ENCODE measurements at places on chromosomes 5 and 9. TPM values are rescaled to one million over a fixed set of nuclear protein-coding genes. Genes with fewer than 3 reads are reported as not detected.

The STKLD1 gene
- 1.5 TPM for polyA plus RNA-seq

The ARSI gene
- not detected for polyA plus RNA-seq

The TPRN gene
- polyA plus RNA-seq = 12.0 TPM

The NR2F1-AS1 gene
- 2.9 TPM for polyA plus RNA-seq

The UBE2D2 gene
- polyA plus RNA-seq = 106 TPM

The HTR4 gene
- polyA plus RNA-seq = not detected

The CTNND2 gene
- polyA plus RNA-seq = 4.6 TPM

The N4BP3 gene
- 3.4 TPM for polyA plus RNA-seq

The ITK gene
- 0.20 TPM for polyA plus RNA-seq

The ZFP2 gene
- polyA plus RNA-seq = 2.1 TPM

The OBP2B gene
- polyA plus RNA-seq = not detected

The AFAP1L1 gene
- polyA plus RNA-seq = 35.9 TPM

The GABBR2 gene
- polyA plus RNA-seq = under 0.01 TPM

The UNC5A gene
- polyA plus RNA-seq = not detected

The STING1 gene
- 19.7 TPM for polyA plus RNA-seq

The MSANTD3 gene
- polyA plus RNA-seq = 12.1 TPM

The PCDHB16 gene
- polyA plus RNA-seq = 1.4 TPM

The PDE4D gene
- polyA plus RNA-seq = 5.8 TPM

The ECM2 gene
- 2.1 TPM for polyA plus RNA-seq

The PCDHGA9 gene
- 7.1 TPM for polyA plus RNA-seq

The TTC23L gene
- not detected for polyA plus RNA-seq

The FGF18 gene
- 4.1 TPM for polyA plus RNA-seq

The FBP1 gene
- polyA plus RNA-seq = 0.51 TPM

The GRAMD2B gene
- polyA plus RNA-seq = 13.3 TPM

The FAM200C gene
- 8.6 TPM for polyA plus RNA-seq

The AQP3 gene
- 9.2 TPM for polyA plus RNA-seq

The FPGS gene
- 45.5 TPM for polyA plus RNA-seq

The C8G gene
- polyA plus RNA-seq = 2.1 TPM

The BAAT gene
- polyA plus RNA-seq = 0.03 TPM

The PCDHB6 gene
- 0.51 TPM for polyA plus RNA-seq

The C5orf46 gene
- 20.6 TPM for polyA plus RNA-seq

The ENTPD2 gene
- polyA plus RNA-seq = 0.96 TPM

The MAMDC2 gene
- 7.3 TPM for polyA plus RNA-seq

The FBXL7 gene
- 8.7 TPM for polyA plus RNA-seq

The RANBP3L gene
- polyA plus RNA-seq = 0.09 TPM

The PIP5KL1 gene
- not detected for polyA plus RNA-seq

The ADAMTS19 gene
- 0.15 TPM for polyA plus RNA-seq

The NMUR2 gene
- polyA plus RNA-seq = not detected

The ADAMTS16 gene
- 0.01 TPM for polyA plus RNA-seq

The GPR150 gene
- polyA plus RNA-seq = 0.01 TPM

The MCC gene
- polyA plus RNA-seq = 8.0 TPM

The HCN1 gene
- 0.07 TPM for polyA plus RNA-seq

The SAPCD2 gene
- 0.15 TPM for polyA plus RNA-seq

The PCDHGB5 gene
- polyA plus RNA-seq = 3.8 TPM
